ENCODE measurements at places on chromosomes 1 and 21.
A peak's percentile ranks its signal among the peaks of the same experiment; 100 is the strongest.

GRCh38 chr1:241800640-241801039 lies 47.4 kb upstream of the EXO1 start:
- DNase-seq, result no peak

GRCh38 chr1:75616436-75617433 lies 5.8 kb upstream of the SLC44A5 start:
- no peak for DNase-seq

DNA sequence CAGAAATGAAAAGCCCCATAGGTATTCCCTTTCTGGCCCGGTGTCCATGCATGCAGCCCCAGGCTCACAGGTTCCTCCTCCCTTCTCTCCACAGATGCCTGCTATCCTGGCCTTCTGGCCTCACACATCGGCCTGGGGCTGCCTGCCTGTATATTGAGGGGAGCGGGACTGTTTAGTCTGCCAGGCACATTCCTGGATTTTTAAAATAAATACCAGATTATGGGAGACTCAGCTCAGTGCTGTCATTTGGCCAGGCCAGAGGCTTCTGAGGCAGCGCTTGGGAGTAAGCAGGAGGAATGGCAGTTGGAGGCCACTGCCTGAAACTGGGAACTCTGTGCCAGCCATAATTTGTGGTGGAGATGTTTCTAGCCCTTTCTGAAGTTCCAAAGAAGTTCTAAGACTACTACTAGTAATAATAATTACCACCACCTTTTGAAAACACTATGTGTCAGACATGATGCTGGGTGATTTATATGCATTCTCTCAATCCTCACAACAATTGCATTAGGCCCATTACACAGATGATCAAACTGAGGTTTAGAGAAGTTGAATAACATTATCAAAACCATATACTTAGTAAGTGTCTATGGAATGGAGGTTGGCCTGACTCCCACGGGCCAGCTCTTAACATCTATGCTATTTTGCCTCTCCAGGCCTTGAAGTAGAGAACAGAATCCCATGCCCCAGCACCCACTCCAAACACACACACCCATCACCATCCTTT lies 107.6 kb downstream of the PLXNA2 start:
- no peak for DNase-seq

DNA sequence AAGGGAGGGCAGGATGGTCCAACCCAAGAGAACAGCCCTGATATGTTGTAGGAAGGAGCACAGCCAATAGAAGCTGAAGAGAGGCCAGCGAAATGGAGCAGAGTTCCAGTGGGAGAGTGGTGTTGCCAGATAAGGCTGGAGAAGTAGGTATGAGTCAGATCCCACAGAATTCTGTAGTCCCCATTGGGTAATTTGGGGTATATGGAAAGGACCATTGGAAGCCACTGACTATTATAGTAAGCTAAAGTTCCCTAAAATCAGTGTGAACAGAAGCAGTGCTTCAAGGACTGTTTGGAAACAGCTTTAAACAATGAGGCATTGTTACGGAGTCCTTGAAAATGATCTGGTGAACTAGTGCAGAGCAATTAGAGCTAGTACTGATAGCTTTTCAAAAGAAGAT lies 63.0 kb downstream of the DISP1 start:
- DNase-seq, result no peak

DNA sequence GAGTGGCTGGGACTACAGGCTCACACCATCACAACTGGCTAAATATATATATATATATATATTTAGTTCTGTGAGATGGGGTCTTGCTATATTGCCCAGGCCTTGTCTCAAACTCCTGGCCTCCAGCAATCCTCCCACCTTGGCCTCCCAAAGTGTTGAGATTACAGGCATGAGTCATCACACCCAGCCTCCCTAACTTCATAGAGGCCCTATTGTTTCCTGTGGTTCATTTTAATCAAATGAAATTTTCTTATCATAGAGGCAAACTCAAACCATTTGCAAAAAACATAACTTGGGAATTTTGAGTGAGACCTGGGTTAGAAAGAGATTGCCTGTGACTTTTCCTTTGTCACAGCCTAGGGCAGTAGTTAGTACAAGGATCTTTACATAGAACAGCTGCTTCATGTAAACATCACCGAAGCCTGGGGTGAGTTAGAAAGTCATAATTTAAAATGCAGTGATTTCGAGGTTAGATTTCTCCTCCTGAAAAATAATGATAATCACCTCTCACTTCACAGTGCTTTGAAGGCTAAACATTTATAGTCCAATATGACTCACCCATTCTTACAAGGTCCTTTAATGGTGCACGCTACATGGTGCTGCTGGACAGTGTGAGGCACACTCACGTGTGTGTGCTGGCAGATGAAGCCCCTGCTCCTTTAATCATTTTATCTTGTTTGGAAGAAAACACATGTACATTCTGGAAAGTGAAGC lies 188.9 kb downstream of the RHOU start:
- DNase-seq, result no peak

GRCh38 chr21:36917471-36918158 lies 48.9 kb downstream of the HLCS start:
- no peak for DNase-seq

GRCh38 chr1:64891448-64891825 lies 74.9 kb downstream of the JAK1 start:
- DNase-seq, result no peak

- no peak for DNase-seq
Measured at GRCh38 chr1:119873135-119874015, 22.9 kb downstream of the ADAM30 start.

DNA sequence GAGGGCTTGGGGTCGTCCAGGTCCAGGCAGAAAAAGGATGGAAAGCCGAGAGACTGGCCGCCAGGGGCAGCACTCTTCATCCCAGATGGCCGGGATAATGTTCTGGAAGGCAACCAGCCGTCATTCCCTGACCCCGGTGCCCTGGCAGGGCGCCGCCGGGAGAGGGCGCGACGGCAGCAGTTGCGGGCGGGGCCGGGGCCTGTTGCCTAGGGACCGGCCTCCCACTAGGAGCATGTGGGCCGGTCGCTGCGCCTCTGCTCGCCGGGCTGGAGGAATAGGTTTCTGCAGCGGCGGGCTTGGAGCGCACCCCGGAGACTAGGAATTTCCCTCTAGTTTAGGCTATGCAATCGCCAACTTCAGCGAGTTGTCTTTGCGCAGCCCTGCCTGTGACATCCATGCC lies 11.0 kb downstream of the DMRTB1 start:
- no peak for DNase-seq

DNA sequence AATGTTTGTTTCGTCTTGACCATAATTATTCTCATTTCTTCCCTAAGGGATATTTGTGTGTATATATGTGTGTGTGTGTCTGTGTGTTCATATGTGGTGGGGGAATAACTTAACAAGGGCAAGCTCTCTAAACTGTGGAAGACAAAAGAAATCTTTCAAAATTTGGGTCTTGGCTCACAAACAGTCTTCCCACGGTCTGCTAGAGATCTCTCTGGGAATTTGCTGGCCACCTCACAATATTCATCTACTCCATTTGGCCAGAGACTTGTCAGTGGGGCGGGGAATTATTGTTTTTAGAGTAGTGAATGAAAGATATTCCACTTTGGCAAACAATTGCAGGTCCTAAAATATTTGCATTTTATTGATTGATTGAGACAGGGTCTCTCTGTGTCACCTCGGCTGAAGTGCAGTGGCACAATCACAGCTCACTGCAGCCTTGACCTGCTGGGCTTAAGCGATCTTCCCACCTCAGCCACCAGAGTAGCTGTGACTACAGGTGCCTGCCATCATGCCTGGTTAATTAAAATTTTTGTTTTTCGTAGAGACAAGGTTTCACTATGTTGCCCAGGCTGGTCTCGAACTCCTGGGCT lies 8.0 kb upstream of the EIF2B3 start:
- DNase-seq, result no peak

DNA sequence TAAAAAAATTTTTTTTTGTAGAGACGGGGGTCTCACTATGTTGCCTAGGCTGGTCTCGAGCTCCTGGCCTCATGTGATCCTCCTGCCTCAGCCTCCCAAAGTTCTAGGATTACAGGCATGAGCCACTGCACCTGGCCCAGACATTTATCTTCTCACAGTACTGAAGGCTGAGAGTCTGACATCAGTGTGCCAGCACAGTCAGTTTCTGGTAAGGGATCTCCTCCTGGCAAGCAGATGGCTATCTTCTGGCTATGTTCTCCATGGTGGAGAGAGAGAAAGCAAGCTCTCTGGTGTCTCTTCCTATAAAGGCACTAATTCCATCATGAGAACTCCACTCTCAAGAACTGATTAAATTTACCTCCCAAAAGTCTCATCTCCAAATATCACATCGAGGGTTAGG lies 57.8 kb upstream of the C1orf185 start:
- no peak for DNase-seq

DNA sequence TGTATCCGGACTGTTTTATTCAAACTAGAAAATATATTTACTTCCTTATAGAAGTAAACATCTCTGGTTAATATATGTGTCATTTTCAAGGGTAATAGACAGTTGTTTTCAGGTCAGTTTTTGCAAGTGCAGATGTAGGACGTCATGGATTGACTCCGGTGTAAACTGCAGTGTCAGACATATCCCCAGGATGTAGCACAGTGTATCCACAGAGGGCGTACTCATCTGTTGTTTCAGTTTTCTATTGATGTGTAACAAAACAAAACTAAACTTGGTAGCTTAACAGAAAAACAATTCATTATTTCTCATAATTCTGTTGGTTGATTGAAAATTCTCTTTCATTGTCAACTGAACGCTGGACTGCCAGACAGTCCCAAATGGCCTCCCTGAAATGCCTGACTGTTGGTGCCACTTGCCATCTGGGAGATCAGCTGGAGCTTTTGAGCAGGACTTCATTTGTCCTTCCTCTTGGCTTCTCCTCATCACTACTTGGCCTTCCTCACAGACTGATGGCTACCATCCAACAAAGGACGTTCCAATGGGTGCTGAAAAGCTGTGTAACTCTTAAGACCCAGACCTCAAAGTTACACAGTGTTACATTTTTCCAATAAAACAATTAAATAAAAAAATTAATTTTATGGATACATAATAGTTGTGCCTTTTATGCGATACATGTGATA lies 181.6 kb downstream of the NCAM2 start:
- DNase-seq, result no peak

- DNase-seq, result no peak
Measured at GRCh38 chr1:154193821-154194220, 1.9 kb upstream of the TPM3 start.

- no peak for DNase-seq
Measured at GRCh38 chr1:145706086-145706664, 993 bp downstream of the PDZK1 start.

DNA sequence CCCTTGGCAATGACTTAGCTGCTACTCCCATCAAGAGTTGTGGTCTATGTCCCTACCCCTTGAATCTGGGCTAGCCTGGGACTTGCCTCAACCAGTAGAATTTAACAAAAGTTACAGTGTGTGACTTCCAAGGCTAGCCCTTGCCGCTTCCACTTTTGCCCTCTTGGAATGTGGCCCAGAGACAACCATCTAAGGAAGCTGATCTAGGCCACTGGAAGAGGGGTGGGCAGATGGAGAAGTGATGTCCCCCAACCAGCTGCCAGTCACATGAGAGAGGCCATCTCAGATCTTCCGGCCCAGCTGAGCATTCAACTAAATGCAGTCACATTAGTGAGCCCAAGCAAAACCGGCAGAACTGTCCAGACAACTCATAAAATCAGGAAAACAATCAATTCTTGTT lies 115.1 kb downstream of the TOMM20 start:
- no peak for DNase-seq

DNA sequence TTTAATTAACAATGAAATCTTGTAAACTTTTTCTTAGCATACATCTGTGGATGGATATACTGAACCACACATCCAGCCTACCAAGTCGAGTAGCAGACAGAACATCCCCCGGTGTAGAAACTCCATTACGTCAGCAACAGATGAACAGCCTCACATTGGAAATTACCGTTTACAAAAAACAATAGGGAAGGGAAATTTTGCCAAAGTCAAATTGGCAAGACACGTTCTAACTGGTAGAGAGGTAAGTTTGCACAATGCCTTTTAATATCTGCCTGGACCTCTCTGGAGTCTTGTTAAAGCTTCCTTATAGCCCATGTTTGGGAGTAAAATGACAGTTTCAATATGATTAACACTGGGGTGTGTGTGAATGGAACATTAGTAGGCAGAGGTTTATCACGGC lies 51.4 kb downstream of the MARK1 start:
- DNase-seq, result no peak

- DNase-seq, result peak; percentile 44
Measured at GRCh38 chr1:93304716-93305138, 41.0 kb upstream of the DR1 start.

All from AG09319 (cell line).